GM13976 (cell line): ENCODE measurements at places on chromosomes 3 and 15.

DNA sequence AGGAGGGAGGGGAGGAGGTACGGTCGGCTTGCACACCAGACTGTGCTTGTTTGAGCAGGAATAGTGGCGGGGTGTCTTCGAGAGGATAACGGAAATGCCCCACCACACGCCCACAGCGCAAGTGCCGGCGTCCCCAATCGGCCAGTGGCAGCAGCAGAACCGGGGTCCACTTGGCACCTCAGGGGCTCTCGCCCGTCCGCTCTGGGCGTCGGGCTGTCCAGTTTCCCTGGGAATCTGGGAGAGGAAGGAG, 53.7 kb downstream of the CCDC54 start:
- no peak for DNase-seq

- no peak for DNase-seq
These were observed 36.3 kb upstream of the SGO1 start for GRCh38 chr3:20222274-20222673.

DNA sequence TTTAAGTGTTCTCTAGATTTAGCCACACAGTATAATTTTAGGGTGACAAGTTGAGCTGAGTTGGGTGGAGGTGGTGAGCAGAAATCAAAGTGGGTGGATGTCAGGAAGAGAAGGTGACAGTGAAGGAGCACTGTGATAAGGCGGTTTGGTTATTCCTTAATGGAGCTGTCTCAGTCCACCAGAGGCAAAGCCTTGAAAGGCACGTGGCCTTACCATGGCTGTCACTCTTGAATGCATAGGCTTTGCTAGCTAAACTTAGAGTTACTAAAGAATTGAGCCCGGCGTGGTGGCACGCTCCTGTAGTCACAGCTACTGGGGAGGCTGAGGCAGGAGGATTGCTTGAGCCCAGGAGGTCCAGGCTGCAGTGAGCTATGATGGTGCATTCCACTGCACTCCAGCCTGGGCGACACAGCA, 560 bp upstream of the TTLL13 start:
- no peak for DNase-seq

- no peak for DNase-seq
These were observed 122.6 kb downstream of the CADM2 start for GRCh38 chr3:85081191-85081906.

DNA sequence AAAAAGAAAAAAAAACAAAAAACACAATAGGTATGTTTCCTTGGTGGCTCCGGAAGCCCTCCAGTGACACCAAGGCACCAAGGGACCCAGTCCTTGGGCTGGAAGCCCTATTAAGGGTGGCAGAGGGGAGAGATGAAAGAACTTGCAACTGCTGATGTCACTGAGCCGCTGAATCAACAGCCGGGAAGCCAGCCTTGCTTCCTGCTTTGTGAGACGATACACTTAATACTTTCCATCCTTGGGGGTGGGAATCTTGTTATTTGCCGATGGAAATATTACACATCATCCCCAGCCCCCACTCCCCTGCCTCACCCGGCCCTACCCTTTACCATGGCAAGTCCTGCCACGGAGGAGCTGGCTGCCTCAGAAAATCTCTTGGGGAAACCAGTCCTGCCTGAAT, 5.6 kb upstream of the ISLR2 start:
- DNase-seq: no peak

- peak; percentile 64 for DNase-seq
These were observed 192.5 kb downstream of the GOLGA6L6 start for GRCh38 chr15:20348900-20349773.
